ENCODE measurements at places on chromosomes 12 and 14.
A peak's percentile ranks its signal among the peaks of the same experiment; 100 is the strongest.

DNA sequence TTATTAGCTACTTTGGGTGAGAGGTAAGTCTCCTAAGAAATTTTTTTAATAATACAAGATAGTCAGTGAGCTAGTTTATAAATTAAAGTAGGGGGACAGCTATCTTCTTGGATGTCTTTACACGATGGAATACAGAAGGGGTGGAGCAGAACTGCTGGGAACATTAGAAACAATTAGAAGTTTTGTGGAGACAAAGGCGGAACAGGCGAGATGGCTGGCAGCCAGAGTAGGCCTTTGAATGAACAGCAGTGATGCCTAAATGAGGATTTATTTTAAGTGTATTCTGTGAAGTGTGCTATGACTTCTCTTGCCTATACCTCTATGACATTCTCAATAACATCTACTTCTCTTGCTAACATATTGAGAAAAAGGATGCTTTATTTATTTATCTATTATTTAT is 1345.3 kb upstream of the SEL1L start:
- DNase-seq = no peak

GRCh38 chr12:22160396-22161003 is 114.5 kb downstream of the CMAS start:
- DNase-seq = no peak

- DNase-seq = no peak
Measured at GRCh38 chr12:101368016-101368415, 39.6 kb downstream of the ARL1 start.

GRCh38 chr12:104532636-104533035 is 75.9 kb downstream of the CHST11 start:
- DNase-seq = no peak

DNA sequence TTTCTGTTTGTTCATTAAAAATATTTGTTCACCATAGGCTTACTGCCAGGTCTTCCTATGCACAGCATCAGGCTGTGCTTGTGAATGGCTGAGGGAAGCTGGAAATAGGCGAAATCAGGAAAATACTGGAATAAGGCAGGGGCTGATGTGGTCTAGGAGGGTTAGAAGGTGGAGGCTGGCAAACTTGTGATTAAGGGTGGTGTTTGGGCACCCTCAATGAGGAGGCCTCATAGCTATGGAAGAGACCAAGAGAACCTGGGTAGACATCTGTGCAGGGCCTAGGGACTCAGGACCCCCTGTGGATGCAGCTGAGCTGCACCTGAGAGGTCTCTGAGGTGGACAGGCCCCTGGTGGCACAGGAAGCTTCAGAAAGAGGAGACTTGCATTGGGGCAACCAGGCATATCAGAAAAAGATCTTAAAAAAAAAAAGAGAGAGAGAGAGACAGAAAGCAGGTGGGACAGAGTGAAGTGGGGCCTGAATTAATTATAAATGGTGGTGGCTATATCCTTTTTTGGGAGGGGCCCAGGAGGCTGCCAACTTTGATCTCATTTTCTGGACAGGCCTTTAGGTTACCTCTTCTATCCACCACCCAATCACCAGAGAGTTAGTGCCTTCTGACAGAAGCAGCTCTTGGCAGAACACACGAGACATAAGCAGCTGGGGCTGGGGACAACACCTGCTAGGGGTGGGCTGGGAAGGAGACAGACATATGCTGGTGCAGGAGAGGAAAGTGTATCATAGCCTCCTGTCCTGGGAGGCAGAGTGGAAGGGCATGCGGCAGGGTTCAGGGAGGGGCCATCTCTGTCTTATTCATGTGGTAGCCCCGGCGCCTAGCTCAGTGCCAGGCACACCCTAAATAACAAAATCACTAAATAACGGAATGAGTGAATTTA is 46.7 kb upstream of the ATP23 start:
- no peak for DNase-seq

- no peak for DNase-seq
Measured at GRCh38 chr14:99073431-99073830, 198.6 kb downstream of the BCL11B start.

DNA sequence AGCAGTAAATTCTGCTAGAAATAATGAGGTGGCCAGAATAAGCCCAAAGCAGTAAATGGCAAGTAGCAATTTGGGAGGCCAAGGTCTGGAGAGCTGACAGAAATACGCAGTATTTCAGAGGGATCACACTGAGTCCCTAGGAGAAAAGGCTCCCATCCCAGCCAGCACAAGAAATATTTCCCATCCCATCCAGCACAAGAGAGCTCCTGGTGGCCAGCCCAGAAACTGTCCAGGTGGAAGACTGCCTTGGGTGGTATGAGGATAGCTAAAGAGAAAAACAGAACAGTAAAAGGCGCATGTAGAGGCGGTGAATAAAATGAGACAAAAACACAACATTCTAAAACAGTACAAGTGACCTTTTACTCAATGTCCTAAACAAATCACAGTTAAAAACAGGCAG is 120.7 kb downstream of the HECTD4 start:
- no peak for DNase-seq

DNA sequence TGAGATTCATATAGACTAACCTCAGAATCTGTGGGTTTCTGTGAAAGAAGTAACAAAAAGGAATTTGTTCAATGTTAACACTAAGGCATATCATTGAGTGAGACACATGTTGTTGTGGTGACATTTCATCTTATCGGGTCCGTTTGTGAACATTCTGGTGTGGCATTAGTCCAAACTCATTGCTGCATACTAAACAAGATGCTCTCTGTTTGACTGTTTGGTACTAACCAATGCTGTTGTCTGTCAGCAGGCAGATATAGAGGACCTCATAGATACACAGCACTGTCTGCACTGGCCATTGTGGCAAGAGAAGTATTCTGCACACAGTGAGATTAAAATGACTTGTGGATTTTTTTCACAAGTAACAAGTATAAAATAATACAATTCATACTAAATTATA is 41.2 kb downstream of the SLC25A21 start:
- no peak for DNase-seq

DNA sequence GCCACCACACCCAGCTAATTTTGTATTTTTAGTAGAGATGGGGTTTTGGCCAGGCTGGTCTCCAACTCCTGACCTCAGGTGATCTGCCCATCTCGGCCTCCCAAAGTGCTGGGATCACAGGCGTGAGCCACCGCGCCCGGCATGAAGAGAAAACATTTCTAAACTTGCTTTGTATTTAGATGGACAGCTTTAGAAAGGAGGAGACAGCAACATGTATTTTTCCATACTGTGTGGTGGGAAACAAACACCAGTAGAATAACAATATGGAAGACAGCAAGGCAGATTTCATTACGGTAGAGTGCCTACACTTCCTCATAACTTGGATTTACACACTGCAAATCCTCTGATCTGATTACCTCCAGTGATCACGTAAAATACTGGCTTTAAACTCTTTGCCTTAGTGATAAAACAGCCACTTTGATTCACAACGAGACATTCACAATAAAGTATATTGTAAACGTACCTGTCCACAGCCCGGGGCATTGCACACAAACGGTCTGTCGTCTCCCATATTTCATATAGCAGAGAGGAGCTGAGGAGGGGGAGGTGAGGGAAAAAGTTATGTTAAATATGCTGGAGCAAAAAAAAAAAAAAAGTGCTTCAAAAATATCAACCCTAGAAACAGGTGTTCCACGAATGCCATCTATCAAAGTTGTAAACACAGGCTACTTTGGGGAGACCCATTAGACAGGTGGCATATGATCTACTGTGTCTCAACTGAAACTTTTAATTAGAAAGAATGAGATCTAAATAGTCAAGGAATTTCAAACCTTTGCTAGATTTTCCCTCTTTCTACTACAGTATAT is 25.5 kb downstream of the ATF7 start:
- no peak for DNase-seq

GRCh38 chr14:99541677-99542470 is 60.7 kb downstream of the CCNK start:
- DNase-seq = no peak

DNA sequence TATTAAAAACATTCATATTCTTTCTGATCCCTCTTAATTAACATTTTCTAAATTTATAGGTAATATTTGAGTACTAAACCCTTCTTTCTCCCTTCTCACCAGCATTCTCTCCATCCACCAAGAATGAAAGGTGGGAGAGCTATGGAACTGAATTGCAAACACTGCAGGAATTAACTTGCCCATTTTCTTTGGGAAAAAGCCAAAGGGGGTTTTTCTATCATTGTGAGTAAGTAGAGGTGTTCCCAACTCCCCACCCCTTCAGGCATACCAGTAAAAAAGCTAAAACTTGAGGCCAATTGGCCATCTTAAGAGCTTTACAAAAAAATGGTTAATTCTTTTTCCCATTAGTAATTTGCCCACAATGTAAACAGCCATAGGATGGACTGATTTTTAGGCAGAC is 23.7 kb downstream of the PCNX1 start:
- DNase-seq = no peak

- DNase-seq = no peak
Measured at GRCh38 chr12:43292699-43293098, 259.3 kb downstream of the ADAMTS20 start.

- DNase-seq = no peak
Measured at GRCh38 chr12:55972042-55972441, 1.8 kb upstream of the RAB5B start.

DNA sequence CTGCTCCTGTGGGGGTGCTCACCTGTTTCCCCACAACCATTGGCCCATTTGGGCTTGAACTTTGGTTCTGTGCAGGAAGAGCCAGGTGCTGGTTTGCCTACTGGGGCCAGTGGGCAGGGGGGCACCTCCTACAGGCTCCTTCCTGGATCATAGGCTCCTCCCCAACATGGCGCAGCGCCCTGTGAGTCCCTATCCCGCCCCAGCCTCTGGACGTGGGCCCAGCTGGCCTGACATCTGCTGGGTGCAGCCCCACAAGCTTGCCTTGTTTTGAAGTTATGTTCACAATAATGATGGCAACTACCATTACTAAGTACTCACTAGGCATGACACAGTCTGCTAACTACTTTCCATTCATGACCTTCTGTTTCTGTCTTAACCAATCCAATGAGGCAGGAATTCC is 147.8 kb downstream of the RBM19 start:
- no peak for DNase-seq

DNA sequence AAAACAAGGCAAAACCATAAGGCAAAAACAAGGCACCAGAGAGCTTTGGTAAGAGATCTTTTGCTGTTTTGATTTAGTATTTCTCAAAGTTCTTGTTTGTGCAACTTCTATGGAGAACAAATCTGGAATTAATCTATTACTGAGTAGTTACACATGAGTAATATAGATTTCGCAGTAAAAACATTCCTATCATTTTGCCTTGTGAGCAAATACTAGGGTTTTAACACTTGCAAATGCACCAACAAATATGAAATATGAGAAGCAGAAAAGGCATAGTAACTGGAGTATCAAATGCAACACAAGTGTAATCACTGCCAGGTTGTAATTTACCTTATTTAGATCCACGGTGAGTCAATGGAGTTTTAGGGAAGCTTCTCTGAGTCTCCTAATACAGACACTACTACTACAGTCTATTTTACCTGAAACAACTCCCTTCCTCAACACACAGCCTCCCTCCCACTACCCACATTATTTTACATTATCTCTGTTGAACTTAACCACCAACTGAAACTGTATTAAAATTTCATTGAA is 324.1 kb downstream of the FLRT2 start:
- DNase-seq = no peak

DNA sequence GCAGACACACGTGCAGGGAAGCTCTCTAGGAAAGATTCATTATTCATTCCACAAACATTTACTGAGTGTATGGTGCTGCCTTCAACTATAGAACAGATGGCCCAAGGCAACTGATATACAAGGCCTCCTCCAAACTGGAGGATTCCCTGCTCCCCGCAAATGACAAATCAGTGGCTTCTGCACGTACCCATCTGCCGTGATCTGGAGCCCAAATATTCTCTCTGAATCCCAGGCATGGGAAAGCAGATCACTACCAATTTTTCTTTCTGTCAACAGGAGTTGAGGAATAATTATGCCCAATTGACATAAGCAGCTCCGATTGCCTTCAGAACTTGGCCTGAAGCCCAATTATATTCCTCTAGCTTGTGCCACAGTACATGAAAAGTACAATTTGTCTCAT is 174.2 kb upstream of the CCDC196 start:
- no peak for DNase-seq

GRCh38 chr12:53048780-53049401 is 974 bp upstream of the TNS2 start:
- no peak for DNase-seq

DNA sequence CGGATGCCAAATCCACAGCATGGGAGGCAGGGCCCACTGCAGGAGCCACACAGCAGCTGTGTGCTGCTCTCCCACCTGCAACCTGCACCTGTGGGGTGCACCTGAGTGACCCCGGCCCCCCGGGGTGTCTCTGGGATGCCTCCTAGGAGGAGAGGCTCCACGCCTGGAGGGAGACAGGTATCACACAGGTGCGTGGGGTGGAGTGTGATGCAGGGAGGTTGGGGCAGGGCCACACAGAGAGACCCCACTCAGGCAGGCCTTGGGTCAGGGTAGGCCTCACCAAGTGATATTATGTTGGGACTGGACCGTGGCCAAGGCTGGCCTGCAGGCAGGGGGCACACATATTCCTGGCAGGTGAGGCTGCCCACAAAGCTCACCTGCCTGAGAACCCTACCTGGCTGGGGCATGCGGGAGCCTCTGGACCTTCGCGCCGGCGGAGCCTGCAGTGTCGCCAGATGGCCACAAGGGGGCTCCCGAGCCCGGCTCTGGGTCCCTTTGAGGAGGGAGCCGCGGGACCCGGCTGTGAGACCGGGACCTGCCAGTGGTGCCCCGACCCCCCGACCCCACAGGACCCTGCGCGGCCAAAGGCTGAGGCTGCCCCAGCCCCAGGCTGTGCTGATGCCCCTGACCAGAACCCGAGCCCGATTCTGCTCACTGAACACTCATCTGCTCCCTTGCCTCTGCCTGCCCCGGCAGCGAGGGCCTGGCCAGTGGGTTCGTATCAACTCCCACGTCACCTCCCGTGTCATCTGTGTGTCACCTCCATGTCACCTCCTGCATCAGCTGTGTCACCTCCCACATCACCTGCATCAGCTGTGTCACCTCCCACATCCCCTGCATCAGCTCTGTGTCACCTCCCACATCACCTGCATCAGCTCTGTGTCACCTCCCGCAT is 11.4 kb downstream of the TMEM121 start:
- DNase-seq = peak; percentile 32
